Motor neuron (in vitro differentiated cells): ENCODE measurements at places on chromosomes 3 and 15.

- no peak for ATAC-seq
Measured at GRCh38 chr3:145767909-145768308, 393.1 kb downstream of the PLOD2 start.

- ATAC-seq = no peak
Measured at GRCh38 chr3:140170612-140171011, 235.6 kb downstream of the CLSTN2 start.

DNA sequence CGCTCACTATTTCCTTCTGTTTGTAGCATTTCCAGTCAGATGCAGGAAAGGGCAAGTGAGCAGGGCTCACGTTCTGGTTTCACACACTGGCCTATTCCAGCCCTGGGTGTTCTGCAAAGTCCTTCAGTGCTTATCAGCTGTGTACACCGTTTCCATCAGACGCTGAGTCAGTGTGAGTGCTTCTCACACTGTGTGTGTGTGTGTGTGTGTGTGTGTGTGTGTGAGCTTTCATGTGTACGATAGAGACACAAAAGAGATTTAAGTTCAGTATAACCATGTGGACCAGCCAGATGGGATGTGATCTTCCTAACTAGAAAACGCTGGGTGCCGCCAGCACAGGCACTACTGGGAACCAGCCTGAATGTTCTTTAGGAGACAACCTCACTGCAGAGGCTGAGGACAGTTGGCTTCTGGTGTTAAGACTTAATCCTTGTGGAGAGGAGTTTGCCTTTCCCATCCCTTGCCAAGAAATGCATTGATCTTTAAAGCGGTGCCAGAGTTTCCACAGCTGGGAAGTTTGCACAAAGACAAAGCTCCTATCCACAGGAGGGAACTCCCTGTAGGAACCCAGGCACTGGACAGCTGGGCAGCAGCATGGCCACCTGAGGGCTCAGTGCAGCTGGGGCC is 3.9 kb upstream of the CHSY1 start:
- no peak for ATAC-seq

- ATAC-seq = peak; percentile 2
Measured at GRCh38 chr15:79433276-79433990, 1.3 kb downstream of the MINAR1 start.

- ATAC-seq = no peak
Measured at GRCh38 chr3:68249265-68249664, 594.9 kb upstream of the SUCLG2 start.

DNA sequence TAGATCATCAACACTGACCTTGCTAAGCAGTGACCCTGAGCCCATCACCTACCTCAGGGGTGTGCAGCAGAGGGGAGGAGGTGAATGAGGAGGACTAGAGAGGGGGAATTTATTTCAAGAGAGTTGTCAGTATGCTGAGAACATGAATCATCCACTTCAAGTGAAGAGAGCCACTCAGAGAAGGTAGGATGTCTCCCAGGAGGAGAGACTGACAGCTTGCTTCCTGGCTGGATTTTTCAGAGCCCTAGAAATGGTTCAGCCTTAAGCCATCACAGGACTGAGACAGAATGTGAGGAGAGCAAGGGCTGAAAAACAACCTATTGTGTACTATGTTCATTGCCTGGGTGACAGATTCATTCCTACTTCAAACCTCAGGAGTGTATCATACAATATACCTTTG is 34.8 kb downstream of the CCNL1 start:
- no peak for ATAC-seq

- no peak for ATAC-seq
Measured at GRCh38 chr3:39216176-39216790, 23.9 kb upstream of the XIRP1 start.

DNA sequence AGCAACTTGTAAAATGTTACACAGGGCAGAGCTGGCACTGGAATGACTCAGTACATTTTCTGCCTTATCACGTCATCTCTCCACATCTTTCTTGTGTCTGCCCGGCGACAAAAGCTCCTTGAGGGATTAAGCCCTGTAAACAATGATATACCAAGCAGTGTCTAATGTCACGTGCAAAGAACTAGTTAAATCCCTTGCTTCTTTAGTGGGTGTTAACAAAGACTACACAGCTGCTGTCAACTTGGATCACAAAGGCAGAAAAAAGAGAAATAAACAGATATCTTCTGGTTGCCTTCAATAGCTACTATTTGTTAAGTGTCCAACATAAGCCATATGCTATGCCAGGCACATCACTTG is 48.1 kb upstream of the FRMD4B start:
- ATAC-seq = peak; percentile 44

- no peak for ATAC-seq
Measured at GRCh38 chr3:110066206-110066605, 728.9 kb upstream of the DPPA4 start.
